ENCODE measurements at places on chromosomes 1 and 21.

GRCh38 chr21:36929622-36930021 is 36.8 kb downstream of the HLCS start:
- DNase-seq, result no peak

DNA sequence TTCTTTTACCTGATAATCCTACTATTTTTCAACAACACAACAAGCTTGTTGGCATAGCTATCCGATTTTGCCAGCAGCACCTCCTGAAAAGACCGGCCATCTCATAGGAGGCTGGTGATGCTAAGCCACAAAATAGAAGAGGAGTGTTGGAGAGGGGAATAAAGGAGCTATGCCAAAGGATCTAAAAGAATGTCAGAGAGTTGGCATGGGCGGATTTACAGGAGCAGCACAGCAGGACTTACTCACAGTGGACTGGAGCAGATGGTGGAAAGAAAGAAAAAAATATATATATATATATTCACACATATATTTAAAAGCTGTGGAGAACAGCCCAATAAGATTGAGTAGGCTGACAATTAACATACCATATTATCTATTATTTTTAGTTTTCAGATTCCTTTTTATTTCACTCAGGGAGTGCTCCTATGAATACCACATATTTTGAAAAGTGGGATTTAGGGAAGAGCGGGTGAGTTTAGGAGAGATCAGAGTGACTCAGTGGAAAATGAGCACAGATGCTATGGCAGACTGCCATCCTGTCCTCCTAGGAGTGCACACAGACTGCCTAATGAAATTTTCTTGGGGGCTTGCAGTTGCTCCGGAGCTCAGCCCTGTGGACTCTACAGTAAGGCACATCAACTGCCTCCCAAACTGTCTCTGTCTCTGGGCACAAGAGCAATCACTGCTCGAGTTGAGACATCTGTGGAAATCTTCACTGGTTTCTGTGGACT is 394.4 kb upstream of the CHRM3 start:
- no peak for DNase-seq

DNA sequence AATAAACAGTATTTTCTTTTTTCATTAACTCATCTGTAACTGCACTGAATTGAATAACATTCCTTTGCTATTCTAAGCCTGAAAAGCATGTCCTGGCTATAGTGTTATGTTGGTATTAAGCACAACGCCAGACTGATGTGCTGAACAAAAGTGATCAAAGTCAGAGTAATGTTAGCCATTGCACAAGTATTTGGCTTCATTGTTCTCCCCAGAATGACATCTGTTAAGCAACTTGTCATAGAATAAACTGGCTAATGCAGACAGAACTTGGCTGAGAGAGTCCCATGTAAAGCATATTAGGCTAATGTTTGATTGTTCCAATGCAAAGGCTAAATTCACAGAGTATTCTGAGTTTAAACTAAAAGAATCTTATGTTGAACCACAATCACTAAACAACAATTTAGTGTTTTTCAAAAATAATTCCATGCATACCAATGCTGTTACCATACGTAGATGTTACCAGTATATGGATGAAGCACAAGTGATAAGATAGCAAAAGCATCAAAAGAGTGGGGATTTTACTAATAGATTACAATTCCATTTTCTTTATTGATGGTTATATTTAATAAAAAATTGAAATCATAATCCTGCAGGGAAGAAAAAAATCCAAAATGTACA is 235.3 kb upstream of the DMRTA2 start:
- no peak for DNase-seq

DNA sequence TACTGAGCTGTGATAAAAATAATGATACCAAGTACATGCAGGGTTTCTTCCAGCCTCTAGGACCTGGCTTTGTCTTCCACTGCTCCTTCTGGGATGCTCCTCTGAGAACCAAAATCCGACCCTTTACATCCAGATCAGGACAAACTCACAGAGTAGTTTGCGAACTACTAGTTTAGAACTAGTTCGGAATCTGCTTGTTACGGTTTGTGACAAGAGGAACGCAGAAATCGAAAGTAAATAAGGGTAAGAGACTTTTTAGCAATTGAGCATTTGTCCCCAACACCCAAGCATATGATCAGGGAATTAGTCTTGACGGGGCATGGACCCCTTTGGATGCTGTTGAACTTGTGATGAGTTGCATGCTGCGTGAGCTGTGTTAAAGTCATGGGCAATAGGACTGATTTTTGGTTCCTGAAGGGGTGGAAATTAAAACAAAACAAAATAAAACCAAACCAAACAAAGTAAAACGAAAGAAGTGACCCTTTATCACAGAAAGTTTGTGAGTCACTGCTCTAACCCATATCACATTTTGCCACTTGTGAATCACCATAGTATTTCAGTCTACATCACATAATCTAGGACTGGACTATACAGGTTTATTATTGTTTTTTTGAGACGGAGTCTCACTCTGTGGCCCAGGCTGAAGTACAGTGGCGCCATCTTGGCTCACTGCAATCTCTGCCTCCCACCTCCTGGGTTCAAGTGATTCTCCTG is 35.7 kb upstream of the ERRFI1 start:
- no peak for DNase-seq

GRCh38 chr1:180586671-180587155 is 27.9 kb downstream of the OVAAL start:
- DNase-seq, result no peak

GRCh38 chr1:179293340-179294327 is at the start of gene SOAT1:
Gene SOAT1, plus strand, starts transcription at chr1:179293797. Its CDS starts 8,888 bp downstream, at chr1:179302685.
- DNase-seq, result peak; percentile 83

GRCh38 chr1:204268101-204268500 is 54.3 kb upstream of the GOLT1A start:
- DNase-seq, result no peak

DNA sequence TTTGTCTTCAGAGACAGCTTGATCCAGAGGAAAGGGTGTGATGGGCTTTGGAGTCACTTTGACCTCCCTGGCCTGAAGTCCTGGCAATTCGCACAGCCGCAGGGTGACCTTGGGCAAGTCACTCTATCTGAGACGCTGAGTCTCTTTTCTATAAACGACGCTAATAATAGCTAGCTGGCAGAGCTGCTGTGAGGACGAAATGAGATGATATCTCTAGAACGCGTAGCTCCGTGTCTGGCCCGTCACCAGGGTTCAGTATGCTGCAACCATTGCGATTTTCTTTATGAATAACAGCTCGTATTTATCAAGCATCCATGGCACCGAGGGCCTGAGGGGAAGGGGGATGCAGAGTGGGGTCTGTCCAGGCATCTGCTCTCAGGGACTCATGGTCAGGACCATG is 58.7 kb downstream of the IGSF21 start:
- no peak for DNase-seq

DNA sequence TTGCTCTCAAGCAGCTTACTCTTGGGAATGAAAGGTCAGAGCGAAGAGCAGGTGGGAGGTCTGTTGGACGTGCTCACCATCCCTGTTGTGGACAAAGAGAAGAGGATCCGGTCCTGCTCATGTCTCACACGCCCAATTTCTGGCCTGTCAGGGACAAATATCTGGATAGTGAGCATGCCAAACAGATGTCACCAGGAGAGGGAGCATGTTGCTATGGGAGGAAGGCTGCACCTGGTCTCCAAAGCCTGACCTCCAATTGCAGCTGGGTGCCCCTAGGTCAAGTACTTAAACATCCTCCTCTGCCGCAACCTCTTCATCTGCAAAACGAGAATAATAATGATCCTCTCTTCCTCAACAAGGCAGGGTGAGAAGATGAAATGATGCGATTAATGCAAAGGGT is 53.4 kb downstream of the DMRTA2 start:
- no peak for DNase-seq

- DNase-seq, result no peak
Measured at GRCh38 chr1:54764922-54765561, 719 bp upstream of the PARS2 start.

DNA sequence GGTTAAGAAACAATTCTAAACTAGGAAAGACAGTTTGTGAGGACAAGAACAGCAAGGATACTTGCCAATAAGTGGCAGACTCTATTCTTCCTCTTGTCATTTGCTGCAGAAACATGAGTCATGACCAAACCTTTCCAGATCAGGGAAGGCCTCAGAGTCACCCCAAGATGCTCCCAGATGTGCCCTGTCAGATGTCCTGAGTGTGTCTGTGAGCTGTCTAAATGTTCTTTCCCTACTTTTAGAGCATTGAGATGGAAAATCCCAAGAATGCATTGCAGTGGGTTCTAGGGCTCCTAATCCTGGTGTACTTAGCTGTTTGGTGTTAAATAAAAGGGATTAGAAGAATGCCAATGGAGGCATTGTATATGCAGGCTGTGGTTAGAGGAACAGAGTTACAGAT is 57.5 kb upstream of the KIAA0040 start:
- DNase-seq, result no peak

- DNase-seq, result no peak
Measured at GRCh38 chr1:81950037-81950436, 149.3 kb downstream of the ADGRL2 start.

DNA sequence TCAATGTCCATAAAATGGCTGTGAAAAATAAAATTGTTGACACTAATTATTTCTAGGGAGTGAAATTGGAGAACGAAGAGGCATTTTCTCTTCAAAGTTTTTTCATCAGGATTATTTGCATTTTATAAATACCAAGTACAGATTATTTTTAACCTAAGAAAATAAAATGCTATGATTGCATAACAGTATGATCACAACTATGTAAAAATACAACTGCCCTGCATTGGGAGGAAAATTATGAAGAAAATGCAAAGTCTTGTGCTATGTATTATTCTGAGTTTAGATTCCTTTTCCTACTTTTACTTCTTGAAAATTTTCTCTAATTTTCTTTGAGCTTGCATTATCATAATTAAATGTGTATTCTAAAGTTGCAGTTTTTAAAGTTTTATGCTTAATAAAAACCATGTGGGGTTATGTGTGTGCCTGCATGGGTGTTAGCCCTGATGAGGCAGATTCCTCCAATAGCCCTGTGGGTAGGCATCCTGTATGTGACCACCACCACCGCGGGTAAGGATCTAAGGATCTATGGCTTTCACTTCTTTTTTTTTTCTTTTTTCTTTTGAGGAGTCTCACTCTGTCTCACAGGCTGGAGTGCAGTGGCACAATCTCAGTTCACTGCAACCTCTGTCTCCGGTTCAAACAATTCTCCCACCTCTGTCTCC is 24.7 kb downstream of the STX6 start:
- DNase-seq, result no peak

DNA sequence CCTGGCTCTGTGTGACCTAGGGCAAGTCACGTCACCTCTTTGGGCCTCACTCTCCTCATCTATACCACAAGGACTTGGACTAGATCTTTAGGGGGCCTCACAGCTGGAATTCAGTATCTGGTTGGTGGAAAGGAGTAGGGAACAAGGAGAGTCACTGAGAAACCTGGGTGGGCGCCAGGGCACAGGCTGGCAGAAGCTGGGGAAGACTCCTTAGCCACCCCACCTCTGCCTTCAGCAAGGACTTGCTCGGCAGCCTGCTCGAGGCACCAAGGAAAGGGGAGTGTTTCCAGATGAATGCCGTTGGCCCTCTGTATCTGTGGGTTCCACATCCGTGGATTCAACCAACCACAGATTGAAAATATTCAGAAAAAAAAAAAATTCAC is 1.2 kb upstream of the OPTC start:
- DNase-seq, result no peak

DNA sequence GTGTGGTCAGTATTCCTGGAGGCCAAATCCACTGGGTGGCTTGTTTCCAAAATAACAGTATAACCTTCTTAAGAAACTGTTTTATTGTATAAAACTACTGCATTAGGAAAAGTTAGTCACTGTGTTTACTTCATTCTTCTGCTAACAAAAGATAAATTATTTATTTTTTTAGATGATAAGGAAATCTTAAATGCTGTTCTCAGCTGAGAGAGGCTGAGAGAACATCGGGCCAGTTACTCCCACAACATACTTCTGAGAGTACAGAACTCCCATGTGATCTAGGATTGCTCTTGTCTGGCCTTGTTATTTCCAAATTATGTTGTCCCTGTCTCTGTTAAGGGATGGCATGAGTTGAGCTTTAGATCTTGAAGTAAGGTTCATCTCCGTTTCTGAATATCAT is 96.7 kb upstream of the CXADR start:
- no peak for DNase-seq

- no peak for DNase-seq
Measured at GRCh38 chr1:211632808-211633523, 42.5 kb downstream of the NEK2 start.

DNA sequence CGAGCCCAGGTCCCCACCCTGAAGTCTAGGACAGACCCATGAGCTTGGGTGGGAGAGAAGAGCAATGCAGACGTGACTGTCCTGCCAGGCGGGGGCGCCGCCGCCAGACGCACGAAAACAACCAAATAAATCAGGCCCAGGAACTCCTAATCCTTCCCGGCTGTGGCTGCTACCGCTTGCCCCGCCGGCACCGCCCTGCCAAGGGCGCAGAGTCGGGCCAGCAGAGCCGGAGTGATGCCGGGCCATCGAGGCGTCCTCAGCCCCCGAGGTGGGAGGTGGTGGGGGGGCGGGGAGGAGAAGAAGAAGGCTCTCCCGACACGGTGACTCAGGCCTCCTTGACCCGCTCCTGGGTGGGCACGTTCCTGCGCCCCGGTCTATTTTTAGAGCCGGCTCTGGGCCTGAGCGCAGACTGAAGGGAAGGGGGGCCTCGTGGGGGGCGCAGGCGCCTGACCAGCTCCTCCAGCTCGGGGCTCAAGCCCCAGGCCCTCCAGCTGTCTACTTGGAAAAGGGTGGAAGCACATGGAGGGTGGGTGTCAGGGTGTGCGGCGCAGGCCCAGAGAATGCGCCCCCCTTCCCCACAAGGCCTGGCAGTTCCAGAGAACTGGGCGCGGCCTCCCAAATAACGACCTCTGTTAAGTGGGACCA is 10.7 kb upstream of the COL16A1 start:
- no peak for DNase-seq

DNA sequence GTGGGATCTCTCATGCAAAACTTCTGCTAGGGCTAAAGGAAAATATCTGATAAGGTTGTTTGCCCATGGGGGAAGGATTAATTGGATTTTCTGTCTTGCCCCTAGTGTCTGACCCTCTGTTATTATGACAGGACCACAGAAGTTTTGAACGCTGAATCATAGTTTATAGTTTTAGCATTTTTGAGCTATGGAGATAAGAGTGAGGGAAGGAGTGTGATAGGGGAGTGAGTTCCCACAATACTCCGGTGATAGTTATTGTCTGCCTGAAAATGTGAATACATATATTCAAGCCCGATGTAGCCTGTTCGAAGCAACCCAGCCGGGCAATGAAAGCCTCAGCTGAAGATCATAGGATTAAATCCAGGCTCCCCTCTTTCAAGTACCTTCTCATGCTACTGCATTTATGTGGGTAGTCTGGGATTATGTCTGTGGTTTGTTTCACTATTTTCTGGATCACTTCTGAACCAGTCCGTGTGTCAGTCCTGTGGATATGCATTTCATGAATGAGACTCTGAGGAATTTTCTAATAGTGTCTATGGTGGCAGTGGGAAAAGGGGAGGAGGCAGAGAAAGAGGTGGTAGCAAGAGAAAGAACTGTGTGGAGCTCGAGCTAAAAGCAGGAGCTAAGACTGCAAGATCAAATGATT is 258.7 kb downstream of the DISC1 start:
- DNase-seq, result no peak

GRCh38 chr1:173112129-173112528 is 61.4 kb upstream of the TNFSF18 start:
- no peak for DNase-seq

GRCh38 chr1:96049759-96050409 is 671.7 kb upstream of the PTBP2 start:
- no peak for DNase-seq

- no peak for DNase-seq
Measured at GRCh38 chr21:28253338-28253737, 739.3 kb downstream of the LTN1 start.

All from stimulated activated CD4-positive, alpha-beta T cell treated with anti-CD3 and anti-CD28 coated beads, Interleukin-1b, Interleukin-23, amount 100 ng/mL, for 1 hour (primary cell).